Gastrocnemius medialis (tissue), 4 donors: ENCODE measurements at places on chromosomes 13 and 19. TPM values are rescaled to one million over a fixed set of nuclear protein-coding genes. Genes with fewer than 3 reads are reported as not detected.

BEST2 gene
- total RNA-seq: 0.63 TPM

APOC1 gene
- 18.7 TPM for total RNA-seq

PRR36 gene
- total RNA-seq: not detected

CEACAM18 gene
- not detected for total RNA-seq

CACNG7 gene
- not detected for total RNA-seq

ONECUT3 gene
- total RNA-seq: not detected

HAUS5 gene
- 3.3 TPM for total RNA-seq

TMED1 gene
- 90.0 TPM for total RNA-seq

OVOL3 gene
- not detected for total RNA-seq

PRX gene
- total RNA-seq: 2.9 TPM

ZNF45 gene
- total RNA-seq: 2.9 TPM

EXOC3L2 gene
- 0.55 TPM for total RNA-seq

UBE2L5 gene
- total RNA-seq: not detected

PCP2 gene
- total RNA-seq: not detected

SOX1 gene
- not detected for total RNA-seq

DNA sequence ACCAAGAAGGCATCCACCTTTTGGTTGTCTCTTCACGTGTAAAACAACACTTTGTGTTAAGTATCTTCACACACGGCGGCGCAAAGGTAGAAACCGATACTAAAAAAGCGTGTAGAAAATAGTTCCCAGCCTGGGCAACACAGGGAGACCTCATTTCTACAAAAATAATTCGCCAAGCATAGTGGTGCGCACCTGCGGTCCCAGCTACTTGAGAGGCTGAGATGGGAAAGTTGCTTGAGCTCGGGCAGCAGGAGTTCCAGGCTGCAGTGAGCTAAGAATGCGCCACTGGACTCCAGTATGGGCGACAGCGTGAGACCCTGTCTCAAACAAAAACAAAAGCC is 573 bp upstream of the ERCC5 start:
- H3K4me3 ChIP-seq: peak overlapping the region; percentile 75
- H3K27me3 ChIP-seq: no peaks in the 10 kb centered on the region
- H3K36me3 ChIP-seq: no peaks in the 10 kb centered on the region
- peaks cover 19% of the 10 kb centered on the region for H3K4me1 ChIP-seq
- peak overlapping the region; percentile 96 for H3K27ac ChIP-seq
- DNase-seq: no peak

- H3K4me1 ChIP-seq: peaks cover 26% of the 10 kb centered on the region
- DNase-seq: no peak
- H3K27me3 ChIP-seq: no peaks in the 10 kb centered on the region
- no peaks in the 10 kb centered on the region for H3K36me3 ChIP-seq
- H3K4me3 ChIP-seq: no peak overlapping the region
Observed at GRCh38 chr19:48959341-48960239, 4.9 kb downstream of the BAX start.

DNA sequence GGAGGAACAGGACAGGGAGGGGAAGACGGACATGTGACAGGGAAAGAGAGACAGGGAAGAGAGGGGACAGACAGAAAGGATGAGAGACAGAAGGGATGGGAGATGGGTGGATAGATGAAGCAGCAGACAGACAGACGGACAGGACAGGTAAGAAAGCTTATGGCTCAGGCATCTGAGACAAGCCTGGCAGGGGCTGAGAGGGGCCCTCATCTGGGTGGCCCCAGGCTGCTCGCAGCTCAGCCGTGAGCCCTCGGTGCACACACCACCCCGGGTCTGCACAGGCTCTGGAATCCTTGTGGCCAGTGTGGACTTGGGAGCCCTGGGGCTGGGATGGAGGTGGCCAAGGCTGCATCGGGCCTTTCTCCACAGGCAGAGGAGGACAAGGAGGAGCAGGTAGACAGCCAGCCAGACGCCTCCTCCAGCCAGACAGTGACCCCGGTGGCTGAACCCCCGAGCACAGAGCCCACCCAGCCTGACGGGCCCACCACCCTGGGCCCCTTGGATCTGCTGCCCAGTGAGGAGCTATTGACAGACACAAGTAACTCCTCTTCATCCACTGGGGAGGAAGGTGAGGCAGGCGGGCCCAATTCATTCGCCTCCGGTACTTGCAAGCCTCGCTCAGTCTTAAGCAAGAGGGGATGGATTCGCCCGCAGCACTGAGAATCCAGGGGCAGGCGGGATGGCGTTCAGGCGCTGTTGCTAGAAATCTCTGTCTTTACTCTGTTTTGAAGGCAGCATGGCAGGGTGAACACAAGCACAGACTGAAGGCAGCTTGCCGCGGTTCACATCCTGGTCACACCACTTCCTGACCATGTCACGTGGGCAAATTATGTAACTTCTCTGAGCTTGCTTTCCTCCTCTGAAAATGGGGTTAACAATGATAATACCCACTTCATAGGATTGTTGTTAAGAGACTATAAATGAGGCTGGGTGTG is 14.0 kb downstream of the GRAMD1A start:
- DNase-seq: no peak
- peaks cover 6% of the 10 kb centered on the region for H3K4me1 ChIP-seq
- no peak overlapping the region for H3K4me3 ChIP-seq
- H3K27ac ChIP-seq: no peak overlapping the region
- no peaks in the 10 kb centered on the region for H3K27me3 ChIP-seq

DNA sequence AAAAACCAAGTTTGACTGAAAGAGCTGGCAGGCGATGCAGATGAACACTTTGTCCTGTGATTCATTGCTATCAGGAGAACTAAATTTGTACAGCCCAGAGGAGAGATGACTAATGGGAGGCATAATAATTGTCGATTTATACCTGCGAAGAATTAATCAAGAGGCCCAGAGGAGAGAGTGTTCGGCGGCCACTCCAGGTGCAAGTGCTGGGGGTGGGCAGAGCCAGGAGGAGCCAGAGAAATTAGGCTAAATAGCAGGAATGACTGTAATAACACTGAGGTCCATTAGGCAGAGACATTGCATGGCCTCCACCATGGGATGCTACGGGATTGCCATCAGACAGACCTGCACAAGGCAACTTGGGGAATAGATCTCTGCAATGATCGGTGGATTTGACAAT is 107.7 kb upstream of the UQCRFS1 start:
- no peaks in the 10 kb centered on the region for H3K27me3 ChIP-seq
- no peak for DNase-seq
- no peak overlapping the region for H3K4me3 ChIP-seq
- H3K27ac ChIP-seq: no peak overlapping the region
- H3K36me3 ChIP-seq: no peaks in the 10 kb centered on the region

- H3K4me1 ChIP-seq: no peaks in the 10 kb centered on the region
- no peak overlapping the region for H3K27ac ChIP-seq
- H3K36me3 ChIP-seq: no peaks in the 10 kb centered on the region
Observed at GRCh38 chr19:13281567-13282291, 131.5 kb downstream of the IER2 start.

DNA sequence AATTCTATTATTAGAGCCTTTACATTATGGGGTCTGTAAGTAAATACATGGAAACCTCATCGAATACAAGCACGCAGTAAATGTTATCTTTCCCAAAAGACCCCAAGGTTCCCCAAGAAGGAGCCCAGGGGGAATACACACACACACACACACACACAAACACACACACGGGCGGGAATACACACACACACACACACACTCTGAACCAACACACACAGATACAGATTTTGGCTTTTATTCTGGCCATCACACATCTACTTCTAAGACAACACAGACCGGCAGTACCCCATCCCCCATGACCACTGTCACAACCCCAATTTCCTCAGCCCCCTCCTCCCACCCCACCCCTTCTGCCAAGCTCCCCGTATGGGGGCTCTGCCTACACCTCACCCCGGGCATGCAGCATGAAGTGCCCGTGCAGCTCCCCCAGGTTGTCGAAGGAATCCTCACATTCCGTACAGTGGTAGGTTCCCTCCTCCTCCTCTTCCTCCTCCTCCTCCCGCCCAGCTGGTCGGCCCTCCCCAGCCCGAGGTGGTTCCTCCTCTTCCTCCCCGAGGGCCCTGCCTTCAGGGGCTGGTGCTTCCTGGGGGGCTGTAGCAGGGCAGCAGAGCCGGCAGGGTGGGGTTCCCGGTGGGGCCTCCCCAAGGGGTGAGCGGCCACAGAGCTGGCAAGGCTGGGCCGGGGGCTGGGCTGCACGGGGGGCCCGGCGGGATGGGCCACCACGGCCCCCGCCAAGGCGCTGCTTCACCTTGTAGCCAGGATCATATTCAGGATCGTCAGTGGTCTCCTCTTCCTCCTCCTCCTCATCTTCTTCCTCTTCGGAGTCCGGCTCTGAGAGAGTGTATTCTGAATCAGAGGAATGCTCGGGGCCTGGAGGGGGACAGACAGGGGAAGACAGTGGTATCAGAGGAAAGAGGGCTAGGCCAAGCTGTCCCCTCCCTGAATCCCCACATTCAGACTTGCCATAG is 4.4 kb upstream of the SRRM5 start:
- H3K27ac ChIP-seq: no peak overlapping the region
- no peaks in the 10 kb centered on the region for H3K36me3 ChIP-seq
- no peak overlapping the region for H3K4me3 ChIP-seq
- no peaks in the 10 kb centered on the region for H3K4me1 ChIP-seq
- DNase-seq: no peak

GRCh38 chr13:95704510-95704909 is 27.6 kb downstream of the DNAJC3 start:
- no peaks in the 10 kb centered on the region for H3K36me3 ChIP-seq
- no peak overlapping the region for H3K27ac ChIP-seq
- H3K4me3 ChIP-seq: no peak overlapping the region
- peaks cover 28% of the 10 kb centered on the region for H3K4me1 ChIP-seq
- DNase-seq: no peak

DNA sequence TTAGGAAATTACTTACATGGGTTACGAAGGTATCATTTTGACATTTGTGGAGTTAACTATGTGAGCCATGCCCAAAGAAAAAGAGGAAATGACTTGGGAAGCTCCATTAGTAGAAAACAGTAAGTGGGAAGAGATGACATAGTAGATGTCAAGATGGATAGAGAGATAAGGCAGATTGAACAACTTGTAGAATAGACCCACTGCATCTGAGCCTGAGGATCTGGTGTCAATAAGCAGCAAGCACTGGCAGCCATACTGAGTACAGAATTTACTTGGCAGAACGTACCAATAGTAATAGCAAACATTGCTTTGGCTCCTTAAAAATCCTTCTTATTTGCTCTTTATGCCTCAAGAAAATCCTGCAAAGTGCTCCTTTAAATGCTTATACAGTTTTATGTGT is 203.8 kb downstream of the GPC6 start:
- DNase-seq: no peak
- no peak overlapping the region for H3K27ac ChIP-seq
- no peaks in the 10 kb centered on the region for H3K27me3 ChIP-seq
- H3K36me3 ChIP-seq: no peaks in the 10 kb centered on the region

GRCh38 chr19:30407068-30407709 is 35.0 kb downstream of the ZNF536 start:
- H3K4me3 ChIP-seq: no peak overlapping the region
- no peaks in the 10 kb centered on the region for H3K36me3 ChIP-seq
- H3K27me3 ChIP-seq: no peaks in the 10 kb centered on the region
- H3K27ac ChIP-seq: no peak overlapping the region

DNA sequence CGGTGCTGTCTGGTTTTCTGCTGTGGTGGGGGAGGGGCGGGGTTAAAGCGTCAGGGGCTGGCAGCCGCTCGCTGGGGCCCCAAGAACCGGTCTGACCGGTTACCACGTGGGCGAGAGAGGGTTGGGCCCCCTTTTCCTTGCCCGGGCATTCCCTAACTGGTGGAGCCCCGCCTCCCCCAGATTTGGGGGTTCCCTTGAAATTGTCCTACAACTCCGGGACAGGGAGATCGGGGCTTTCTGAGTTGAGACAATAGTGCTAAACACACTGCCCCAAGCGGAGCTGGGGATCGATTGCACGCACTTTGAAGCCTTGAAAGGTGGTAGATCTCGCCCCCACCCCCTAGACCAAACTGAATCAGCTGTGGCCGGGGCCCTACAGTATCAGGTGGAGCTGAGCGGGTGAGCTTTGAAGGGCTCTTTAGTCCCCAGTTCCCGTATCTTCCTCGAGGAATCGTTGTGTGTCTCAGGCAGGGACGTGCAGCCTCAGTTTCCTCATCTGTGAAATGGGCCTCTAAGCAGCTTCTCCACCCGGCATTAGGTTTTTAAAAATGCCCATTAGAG is 4.8 kb downstream of the IER2 start:
- no peaks in the 10 kb centered on the region for H3K36me3 ChIP-seq
- H3K4me3 ChIP-seq: peak overlapping the region; percentile 89
- H3K4me1 ChIP-seq: peaks cover 21% of the 10 kb centered on the region
- peaks cover 25% of the 10 kb centered on the region for H3K27me3 ChIP-seq
- H3K27ac ChIP-seq: peak overlapping the region; percentile 98
- DNase-seq: peak; percentile 39

- H3K27ac ChIP-seq: peak overlapping the region; percentile 100
- H3K27me3 ChIP-seq: no peaks in the 10 kb centered on the region
- no peaks in the 10 kb centered on the region for H3K36me3 ChIP-seq
- no peak for DNase-seq
Observed at GRCh38 chr13:29849071-29849631, 1.3 kb downstream of the UBL3 start.

DNA sequence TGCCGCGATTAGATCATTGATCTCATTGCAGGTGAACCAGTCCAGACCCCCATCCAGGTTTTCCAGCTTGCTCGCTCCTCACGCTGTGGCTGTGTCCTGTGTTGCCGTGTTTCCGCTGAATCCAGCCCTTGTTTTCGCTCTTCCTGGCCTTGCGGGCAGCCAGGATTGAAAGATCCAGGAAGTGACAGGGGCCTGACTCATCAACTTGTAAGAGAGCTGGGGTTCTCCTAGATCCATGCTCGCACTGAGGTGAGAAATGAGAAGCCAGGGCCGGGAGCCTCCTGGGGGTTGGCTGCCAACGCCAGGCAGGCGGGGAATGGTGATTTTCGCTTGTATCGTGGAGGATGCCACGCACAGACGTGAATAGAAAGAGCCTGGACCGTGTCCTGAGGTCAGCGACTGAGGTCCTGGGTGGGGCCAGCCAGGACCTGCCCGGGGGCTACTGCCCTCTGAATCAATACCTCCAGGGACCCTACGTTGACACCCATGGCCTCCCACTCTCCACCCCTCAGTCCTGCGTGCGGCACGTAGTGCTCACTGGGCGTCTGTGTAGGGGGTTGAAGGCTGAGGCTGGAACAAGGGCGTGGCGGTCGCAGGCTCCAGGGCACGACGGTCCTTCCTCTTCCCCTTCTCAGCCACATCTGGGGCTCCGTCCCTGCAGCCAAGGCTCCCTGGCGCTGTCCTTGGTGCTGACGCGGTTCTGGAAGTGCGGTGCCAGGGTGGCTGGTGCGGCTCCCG is 7.3 kb upstream of the PTPRH start:
- H3K4me3 ChIP-seq: no peak overlapping the region
- H3K27ac ChIP-seq: no peak overlapping the region
- peak; percentile 41 for DNase-seq
- no peaks in the 10 kb centered on the region for H3K4me1 ChIP-seq
- peaks cover 12% of the 10 kb centered on the region for H3K27me3 ChIP-seq

GRCh38 chr19:58237324-58237723 is 8.6 kb downstream of the ZNF544 start:
- no peaks in the 10 kb centered on the region for H3K36me3 ChIP-seq
- no peak overlapping the region for H3K4me3 ChIP-seq
- DNase-seq: no peak
- no peak overlapping the region for H3K27ac ChIP-seq
- H3K27me3 ChIP-seq: no peaks in the 10 kb centered on the region

DNA sequence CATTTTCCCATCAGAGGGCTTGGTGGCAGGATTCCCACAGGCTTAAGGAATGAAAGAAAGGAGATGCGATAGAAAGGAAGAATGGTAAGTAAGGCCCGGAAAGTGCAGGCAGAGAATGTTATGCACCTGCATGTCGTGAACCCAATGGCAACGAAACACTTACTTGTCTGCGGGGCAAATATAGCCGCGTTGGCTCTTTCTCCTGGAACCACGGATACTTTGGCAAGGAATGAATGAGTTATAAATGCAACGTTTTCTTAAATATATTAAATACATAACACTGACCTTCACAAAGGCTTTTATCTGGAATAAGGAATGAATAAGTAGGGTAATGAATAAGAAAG is 192.1 kb downstream of the KATNAL1 start:
- H3K4me1 ChIP-seq: peaks cover 6% of the 10 kb centered on the region
- peak overlapping the region; percentile 68 for H3K4me3 ChIP-seq
- no peaks in the 10 kb centered on the region for H3K27me3 ChIP-seq
- DNase-seq: no peak
- no peaks in the 10 kb centered on the region for H3K36me3 ChIP-seq
